WERI-Rb-1 (cell line): ENCODE measurements at places on chromosomes 7 and 10.

DNA sequence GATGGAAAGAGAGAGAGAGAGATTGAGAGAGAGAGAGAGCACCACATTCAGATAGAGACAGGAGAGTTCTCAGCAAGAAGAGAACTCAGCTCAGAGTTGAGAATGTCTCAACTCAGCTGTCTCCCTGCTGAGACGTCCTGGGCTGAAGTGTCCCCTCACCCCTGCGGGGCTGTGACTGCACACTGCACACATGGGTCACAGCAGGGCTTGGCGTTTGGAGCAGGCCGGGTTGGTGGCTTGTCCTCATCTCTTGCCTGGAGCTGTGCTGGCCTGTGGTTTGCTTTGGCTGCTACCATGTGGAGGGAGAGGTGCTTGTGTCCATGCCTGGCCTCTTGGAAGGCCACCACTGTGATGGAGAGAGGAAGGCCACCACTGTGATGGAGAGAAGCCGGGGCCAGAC lies 167.9 kb downstream of the RNF216 start:
- DNase-seq: no peak

GRCh38 chr7:156943091-156944041 lies 6.1 kb upstream of the NOM1 start:
- DNase-seq: no peak

DNA sequence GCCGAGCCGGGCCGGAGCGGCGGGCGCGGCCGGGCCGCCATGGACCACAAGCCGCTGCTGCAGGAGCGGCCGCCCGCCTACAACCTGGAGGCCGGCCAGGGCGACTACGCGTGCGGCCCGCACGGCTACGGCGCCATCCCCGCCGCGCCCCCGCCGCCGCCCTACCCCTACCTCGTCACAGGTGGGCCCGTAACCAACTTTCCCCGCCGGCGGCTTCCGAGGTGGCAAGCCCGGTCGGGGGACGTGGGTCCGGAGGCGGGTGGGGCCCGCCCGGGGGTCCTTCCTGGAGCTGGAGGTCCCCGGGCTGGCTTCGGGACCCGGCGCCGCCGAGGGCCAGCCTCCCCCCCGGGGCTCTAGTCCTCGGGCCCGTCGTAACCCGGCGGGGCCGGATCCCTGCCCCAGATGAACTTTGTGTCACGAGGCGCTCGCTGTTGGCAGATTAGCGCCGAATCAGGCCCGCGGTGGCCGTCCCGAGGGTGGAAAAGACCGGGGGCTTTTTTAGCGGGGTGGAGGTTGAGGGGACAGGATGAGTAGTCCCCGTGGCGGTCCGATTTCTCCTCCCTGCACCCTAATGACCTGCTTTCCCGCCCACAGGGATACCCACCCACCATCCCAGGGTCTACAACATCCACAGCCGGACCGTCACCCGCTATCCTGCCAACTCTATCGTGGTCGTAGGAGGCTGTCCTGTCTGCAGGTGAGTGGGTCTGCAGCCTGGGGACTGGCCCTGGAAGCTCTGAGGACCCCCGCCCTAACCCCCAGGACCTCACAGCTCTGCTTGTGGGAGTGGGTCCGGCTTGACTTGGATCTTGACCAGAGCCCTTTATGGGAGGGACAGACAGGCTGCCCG lies 496 bp downstream of the BRI3 start:
- peak; percentile 41 for DNase-seq

DNA sequence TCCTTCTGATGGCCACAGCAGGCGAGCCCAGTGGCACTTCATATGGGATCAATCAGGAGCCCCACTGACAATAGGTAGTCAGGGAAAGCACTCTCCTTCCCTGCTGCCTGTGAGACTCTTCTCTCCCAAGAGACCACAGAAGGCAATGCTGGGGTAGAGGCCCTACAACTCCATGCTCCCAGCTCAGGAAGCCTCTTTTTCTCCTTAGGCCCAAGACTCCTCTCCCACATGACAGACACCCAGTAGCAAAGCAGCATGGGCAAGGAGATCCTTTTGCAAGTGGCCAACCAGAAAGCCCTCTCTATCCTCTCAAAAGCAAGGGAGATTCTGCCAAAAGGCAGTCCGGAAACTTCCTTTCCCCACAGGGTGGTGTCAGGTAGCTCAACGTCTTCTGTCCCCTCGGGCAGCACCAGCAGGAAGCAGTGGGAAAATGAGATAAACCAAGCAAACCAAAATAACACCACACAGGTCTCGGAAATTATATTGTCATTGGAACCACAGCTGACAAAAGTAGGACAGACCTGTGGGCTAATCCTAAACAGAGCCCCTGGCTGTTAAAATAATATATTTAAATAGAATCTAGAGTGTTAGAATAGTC lies 172.7 kb upstream of the GDF10 start:
- DNase-seq: no peak

DNA sequence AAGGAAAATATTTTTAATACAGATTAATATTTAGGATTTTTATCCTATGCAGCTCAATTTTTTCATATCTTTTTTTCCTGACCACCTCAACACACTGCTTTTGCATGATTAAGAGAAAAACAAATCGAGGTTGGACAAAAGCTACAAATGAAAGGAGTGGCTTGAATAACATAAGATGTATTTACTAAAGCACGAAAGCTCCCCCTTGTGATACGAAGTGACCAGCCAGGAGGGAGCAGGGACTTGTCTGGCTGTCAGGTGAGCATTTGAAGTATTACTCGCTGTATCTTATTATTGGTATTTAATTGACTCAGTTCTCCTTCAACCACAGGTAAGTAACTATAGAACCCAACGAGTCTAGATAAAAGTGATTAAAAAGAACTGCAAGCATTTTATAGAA lies 265.2 kb upstream of the PHF14 start:
- DNase-seq: peak; percentile 68

- DNase-seq: no peak
Observed at GRCh38 chr10:13525663-13526062, 3.2 kb downstream of the BEND7 start.

DNA sequence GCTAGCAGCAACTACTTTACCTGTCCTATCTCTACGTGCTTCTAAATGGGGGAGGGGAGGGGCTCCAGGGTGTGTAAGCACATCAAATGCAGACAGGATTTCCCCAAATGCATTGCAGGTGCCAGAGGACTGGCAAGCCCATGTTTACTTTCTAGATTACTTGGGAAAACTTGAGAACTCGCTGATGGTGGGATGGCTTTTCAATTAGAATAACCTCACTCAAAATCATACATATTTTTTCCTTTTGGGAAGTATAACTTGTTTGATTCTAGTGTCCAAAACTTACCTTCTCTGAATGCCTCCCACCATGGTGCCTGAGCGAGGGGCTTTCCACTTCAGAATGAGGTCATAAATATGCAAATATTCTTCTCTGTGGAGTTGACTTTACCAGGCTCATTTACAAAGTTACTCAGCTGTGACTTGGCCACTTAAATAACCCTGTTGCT lies 191.3 kb upstream of the RHOBTB1 start:
- no peak for DNase-seq

GRCh38 chr7:80386686-80387085 lies 125.2 kb downstream of the GNAT3 start:
- DNase-seq: no peak

- DNase-seq: no peak
Observed at GRCh38 chr10:79031723-79032122, 37.0 kb upstream of the ZMIZ1 start.

GRCh38 chr10:113801569-113801968 lies 50.1 kb downstream of the PLEKHS1 start:
- DNase-seq: no peak

- DNase-seq: no peak
Observed at GRCh38 chr7:149166630-149167352, 19.5 kb downstream of the ZNF398 start.

GRCh38 chr10:55146032-55146431 lies 345.0 kb upstream of the PCDH15 start:
- DNase-seq: no peak

- no peak for DNase-seq
Observed at GRCh38 chr10:118412132-118412760, 70.1 kb upstream of the FAM204A start.

DNA sequence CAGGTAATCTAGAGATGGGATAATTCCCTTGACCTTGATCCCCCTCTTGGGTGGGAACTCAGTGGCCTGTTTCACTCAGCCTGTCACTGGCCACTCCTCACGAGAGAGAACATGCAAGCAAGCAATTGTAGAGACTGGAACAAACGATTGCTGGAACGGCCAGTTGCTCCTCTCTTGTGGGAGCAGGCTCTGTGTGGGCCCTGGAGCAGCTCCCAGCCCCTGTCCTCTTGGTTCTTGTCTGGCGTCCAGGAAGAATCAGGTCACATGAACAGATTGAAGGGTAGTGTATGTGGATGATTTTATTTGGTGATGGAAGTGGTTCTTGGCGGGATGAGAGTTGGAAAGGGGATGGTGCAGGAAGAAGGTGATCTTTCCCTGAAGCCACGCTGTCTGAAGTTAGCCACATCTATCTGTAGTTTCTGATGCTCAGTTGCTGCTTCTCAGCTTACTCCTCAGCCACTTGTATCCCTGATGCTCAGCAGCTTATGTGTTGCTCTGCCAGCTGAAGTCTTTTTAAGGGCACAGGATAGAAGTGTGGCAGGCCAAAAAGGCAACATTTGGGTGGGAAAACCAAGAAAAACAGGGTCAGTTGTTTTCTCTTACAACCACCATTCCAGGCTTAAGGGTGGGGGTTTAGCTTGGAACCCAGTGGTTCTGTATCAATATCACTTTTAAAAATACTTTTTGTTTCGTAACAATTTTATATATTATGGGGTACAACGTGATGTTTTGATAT lies 15.9 kb downstream of the RNF133 start:
- DNase-seq: no peak

- no peak for DNase-seq
Observed at GRCh38 chr10:29343607-29344038, 54.8 kb downstream of the LYZL1 start.

DNA sequence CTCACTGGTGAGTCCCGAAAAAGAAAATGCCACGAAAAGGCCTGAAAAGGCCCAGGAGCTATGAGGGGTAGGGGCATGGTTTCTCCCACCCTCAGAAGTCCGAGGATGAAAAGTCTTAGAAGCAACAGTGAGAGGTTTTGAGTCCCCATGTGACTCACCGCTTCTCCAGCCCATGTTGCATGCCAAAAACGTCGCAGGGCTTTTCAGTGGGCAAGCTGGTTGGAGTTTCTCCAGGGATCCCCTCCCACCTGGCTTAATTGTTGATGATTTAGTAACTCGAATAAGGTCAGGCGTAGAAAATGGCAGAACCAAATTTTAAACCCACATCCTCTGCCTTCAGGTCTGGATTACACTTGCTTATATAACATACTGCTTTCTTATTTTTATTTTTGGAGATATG lies 96.3 kb upstream of the ARMC3 start:
- DNase-seq: no peak

GRCh38 chr10:22437620-22438588 lies 92.6 kb downstream of the SPAG6 start:
- no peak for DNase-seq

GRCh38 chr7:50307368-50308032 lies 3.0 kb downstream of the IKZF1 start:
- DNase-seq: no peak

DNA sequence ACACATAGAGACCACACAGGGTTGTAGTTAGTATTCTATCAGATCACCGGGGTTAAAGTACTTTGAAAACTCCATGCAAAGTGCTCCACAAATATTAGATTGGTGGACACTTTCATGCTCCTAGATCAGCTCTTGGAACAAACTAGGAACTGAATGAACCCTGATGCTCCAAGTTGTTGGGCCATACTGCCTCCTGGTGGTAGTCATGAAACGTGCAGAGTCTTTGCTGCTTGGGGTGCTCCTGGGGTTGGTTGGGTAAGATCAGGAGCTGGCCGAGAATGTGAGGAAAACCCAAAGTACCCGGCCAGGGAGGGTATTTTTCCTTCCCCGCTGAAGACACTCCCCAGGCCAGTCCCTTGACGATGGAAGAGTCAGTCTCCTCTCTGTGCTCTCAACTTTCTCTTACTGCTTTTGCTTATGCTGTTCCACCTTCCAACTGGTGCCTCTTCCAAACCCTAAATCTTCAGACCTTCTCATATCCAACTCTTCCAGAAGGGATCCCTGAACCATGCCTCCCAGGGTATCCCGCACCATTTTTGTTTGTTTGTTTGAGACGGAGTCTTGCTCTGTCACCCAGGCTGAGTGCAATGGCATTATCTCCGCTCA lies 918 bp upstream of the RPEL1 start:
- peak; percentile 67 for DNase-seq

DNA sequence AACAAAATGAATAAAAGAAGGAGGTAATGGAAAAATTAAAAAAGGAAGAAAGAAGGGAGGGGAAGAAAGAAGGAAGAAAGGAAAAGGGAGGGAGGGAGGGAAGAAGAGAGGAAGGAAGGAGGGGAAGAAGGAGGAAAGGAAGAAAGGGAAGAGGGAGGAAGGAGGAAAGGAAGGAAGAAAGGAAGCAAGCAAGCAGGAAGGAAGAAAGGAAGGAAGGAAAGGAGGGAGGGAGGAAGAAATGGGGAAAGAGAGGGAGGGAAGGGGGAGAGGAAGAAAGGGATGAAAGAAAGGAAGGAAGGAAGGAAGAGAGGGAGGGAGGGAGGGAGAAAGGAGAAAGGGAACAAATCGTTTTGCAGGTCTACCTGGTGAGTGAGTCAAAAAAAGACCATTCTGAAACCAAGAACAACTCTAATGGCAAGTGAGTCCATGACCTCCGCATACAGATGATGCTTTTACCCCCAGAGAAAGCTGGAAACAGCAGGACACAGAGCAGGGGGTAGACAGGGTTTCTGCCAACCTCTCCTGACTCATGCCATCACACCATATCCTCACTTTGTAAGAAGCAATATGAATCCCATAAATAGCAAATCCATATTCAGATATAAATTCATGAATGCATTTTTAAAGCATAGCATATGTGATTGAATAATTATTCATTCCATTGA lies 1112.9 kb upstream of the AUTS2 start:
- no peak for DNase-seq
